GDM1 (cell line): ENCODE measurements at places on chromosomes 12 and 14.

DNA sequence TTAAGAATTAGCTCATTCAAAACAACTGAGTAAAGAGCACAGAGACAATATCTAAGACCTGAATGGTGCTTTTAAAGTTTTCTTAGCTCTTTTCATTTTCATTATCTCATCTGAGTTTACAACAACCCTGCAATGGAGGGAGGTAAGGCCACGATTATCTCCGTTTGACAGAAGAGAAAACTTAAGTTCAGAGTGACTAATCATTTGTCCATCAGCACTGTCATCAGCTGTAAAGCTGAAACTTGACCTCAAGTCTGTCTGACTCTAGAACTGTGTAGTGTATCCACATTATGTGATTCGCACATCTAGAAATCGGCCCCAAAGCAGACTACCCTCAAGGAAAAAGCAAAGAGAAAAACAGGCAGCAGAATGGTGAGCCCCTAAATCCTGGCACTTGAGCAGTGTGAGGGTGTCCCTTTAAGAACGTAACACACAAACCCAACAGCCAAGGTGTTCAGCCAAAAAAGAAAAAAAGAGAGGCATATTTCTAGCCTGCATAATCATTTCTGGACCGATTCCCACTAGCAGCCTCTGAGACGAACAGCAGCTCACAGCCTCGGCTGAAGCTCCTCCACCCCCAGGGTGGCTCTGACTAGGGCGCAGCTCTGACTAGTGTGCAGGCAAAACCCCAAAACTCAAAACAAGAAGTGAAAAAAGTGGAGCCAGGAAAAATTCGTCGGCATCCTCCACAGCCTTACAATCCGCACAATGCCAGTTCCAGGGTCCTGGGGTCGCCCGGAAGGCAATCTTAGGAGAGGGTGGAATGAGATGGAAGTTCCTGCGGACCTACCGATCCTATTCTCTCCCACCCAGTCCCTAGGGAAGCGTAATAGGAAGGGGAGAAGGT is 1.6 kb downstream of the STXBP6 start:
- no peak for DNase-seq

DNA sequence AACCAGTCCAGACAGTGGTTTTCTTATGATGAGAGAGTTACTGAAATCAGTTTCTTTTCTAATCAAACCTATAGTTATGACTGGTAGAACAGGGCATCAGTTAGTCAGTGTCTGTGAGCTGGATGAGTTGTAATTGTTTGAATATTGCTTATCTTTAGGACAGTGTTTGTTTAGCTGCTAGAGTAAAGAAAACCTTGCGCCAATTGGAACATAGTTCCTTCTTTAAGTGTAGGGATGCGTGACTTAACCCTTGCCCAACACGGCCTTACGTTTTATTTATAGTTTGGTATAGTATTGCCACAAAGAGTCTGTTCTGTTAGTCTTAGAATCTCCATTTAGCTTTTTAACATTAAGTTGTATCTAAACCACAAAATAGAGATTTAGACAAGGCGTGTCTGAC is 572.6 kb downstream of the SLC16A7 start:
- DNase-seq, result no peak

GRCh38 chr12:40117818-40118217 is 11.9 kb upstream of the SLC2A13 start:
- DNase-seq, result no peak

DNA sequence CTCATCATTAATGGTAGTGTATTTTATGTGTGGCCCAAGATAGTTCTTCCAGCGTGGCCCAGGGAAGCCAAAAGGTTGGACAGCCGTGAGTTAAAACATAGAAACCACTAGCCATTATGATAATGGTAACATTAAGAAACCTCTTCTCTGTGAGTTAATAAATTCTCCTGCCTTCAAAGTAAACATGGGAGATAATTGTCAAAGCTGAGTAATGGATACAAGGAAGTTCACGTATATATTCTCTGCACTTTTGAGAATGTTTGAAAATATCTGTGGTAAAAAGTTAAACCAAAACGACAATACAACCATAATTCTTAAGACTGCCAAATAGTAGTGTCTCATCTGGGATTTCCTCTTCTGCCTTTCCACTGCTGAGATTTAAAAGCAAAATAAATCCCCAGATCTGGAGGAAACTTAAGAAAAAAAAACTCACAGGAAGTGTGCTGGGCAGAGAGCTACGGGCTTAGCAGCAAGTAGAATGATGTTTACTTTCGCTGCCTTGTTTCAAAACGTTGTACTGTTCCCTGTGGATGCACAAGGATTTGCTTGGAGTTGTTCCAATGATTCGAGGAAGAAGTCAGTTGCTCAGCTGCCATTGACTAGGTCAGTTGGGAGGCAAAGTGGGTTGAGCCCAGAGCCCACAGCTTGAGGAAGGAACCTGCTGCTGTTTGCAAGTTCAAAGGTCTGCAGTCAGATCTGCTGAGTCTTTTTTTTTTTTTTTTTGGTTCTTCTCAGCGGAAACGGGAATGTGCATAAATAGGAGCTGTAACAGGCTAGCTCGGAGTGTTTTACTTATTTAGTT is 1.7 kb downstream of the TPCN1 start:
- peak; percentile 35 for DNase-seq

DNA sequence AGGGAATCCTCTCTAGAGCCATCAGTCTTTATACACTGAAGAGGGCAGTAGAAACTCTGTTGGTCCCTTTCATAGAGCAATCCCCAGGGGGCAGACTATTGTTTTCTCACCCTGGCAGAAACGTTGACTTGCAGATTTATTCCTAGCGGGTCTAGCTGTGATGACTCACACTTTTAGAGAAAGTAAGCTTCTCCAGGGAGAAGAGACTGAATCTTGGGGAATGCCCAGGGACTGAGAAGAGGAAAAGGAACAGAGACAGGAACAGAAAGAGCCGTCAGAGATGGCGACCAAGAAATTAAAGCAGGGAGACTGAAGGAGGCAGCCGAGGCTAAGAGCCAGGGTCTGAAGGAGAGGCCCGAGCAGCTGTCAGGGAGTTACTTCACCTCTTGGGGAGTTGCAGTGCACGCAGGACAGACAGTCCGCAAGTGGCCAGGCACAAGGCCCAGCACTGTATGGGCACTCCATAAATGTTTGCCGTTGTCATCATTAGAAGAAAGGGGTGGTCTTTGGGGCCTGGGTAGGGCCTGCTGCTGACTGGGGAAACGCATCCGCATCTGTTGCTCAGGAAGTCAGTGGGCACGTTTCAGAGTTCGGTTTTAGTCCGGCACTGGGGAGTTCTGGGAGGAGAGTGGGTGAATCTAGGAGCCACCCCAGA is 13.0 kb downstream of the PLEKHG6 start:
- DNase-seq, result peak; percentile 55

- peak; percentile 44 for DNase-seq
These were observed 3.0 kb upstream of the PLEKHG6 start for GRCh38 chr12:6307529-6307928.

- DNase-seq, result peak; percentile 5
These were observed 187.0 kb downstream of the ETV6 start for GRCh38 chr12:11836282-11837151.

DNA sequence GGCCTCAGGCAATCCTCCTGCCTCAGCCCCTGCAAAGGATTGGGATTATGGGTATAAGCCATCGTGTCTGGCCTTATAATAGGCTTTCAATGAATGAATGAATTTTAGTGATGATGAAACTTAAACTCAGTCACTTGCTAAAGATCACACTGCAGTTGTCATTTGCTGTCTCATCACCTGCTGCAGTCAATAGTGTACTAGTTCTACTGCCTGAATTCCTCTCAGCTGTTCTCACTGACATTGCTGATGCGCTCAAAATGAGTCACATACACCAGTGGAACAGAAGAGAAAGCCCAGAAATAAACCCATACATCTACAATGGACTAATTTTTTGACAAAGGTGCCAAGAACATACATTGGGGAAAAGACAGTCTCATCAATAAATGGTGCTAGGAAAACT is 5.6 kb upstream of the SYNJ2BP start:
- DNase-seq, result no peak

DNA sequence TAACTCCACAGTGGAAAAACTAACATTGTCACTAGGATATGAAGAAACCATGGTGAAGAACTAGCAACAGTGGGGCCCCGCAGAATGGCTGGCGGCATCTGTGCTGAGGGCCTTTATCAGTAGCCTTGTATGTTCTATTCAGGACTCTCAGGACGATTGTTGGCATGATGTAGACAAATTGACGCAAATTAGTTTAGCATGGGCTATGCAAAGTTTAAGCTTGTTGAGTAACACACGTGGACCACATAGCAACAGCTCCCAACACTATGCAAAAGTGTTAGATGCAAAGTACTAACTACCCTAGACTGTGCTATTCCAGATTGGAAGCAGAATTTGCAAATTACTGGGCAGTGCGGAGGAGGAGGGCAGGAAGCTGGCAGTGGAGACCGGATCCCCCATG is 38.2 kb upstream of the TMEM263 start:
- DNase-seq, result no peak

DNA sequence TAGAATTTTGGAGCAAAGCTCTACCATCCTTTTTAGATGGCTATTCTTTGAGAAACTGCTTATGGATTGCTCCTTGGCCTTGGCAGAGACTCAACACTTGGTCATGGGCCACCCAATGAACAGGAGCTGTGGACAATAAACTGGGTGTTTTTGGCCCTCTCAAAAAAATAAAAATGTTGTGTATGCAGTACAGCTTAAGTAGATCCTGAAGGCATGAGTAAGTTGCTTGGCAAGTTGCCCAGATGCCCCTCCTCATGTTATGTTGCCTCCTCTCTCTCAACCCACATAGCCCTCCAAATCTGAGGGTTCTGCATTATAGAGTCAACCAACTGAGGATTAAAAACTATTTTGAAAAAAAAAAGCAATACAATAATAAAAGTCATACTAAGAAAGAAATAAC is 124.9 kb downstream of the ATP23 start:
- DNase-seq, result no peak

GRCh38 chr14:49865431-49865859 is 12.9 kb upstream of the NEMF start:
- peak; percentile 54 for DNase-seq

DNA sequence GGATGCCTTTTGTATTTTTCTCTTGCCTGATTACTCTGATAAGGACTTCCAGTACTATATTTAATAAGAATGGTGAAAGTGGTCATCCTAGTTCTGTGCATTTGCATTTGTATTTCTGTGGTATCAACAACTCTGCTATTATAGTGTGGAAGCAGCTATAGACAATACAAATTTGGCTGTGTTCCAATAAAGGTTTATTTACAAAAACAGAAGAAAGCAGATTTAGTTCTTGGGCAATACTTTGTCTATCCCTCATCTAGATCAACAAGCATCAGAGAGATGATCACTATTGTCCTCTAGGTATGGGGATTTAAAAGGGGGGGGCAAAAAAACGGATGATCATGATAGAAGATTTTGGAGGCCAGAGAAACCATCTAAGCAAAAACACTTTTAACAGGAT is 19.1 kb upstream of the BTG1 start:
- no peak for DNase-seq

DNA sequence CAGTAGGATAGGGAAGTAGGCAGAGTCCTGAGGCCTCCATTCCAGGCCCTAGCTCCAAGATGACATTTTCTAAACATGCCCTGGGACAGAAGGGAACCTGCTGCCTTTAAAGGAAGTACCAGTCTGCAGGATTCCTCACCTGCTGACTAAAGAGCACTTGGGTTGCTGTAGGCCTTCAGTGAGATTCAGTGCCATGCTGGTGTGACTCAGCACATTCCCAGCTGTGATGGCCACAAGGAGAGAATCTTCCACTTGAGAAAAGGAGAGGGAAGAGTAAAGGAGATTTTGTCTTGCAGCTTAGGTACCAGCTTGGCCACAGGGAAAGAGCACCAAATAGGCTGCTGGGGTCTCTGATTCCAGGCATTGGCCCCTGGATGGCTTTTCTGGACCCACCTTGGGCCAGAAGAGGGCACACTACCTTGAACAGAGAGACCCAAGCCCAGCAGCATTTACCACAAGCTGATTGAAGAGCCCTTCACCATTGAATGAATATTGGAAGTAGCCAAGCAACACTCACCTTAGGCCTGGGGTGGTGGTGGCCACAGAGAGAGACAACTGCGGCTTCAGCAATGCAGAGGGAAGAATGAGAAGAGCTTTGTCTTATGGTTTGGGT is 498.3 kb downstream of the KCNH5 start:
- no peak for DNase-seq

- DNase-seq, result no peak
These were observed 939.0 kb downstream of the LRFN5 start for GRCh38 chr14:42545636-42546035.
